ENCODE measurements at places on chromosomes 7 and 10.

DNA sequence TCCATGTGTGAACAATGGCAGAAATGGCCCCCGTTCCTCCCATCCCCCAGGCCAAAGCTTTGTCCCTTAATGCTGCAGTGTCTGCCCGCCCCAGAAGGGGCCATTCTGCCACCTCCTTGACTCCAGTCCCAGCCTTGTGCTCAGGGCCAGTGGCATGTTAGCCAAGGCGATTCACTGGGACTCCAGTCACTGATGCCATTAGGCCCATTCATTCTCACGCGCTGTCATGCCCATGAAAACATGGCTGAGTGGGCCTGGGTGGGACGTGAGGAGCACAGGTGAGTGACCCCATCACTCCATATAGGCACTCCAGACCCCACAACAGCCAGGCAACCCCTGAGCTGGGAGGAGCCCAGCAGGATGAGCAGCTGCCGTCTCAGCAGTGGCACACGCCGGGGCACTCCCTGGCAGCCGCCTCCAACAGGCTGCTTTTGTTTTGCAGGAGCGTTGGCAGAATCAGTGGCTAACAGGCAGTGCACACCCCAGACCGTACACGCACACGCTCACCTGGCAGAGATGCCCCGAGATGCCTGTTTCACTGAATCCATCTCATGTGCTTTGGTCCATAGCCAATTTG lies 79.5 kb downstream of the TCERG1L start:
- no peak for DNase-seq

DNA sequence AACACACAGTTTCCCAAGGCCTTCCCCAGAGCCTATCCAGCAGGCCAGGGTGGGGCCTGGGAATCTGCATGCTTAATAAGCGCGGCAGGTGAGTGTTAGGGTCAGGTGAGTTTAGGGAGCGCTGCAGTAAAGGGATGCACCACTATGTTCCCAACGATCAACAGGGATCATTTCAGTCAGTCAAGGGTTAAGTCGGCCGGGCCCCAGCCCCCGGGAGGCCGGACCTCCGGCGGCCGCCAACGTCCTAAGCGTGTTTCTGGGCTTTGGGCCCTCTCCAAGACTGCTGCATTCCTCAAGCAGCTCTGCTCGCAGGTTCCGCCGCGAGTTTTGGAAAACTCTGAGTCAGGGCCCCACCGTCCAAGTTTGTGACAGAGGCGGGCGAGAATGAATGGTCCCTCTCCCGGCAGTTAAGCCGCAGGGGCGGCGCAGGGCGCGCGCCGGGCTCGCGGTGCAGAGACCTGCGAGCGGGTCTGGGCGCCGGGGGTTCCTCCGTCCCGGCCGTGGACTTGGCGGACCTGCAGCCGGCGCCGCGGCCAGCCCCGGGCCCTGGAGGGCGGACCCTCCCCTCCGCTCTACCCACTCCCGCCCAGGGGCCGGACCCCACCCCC lies 81.6 kb downstream of the ARHGAP22 start:
- DNase-seq: no peak

GRCh38 chr7:92880212-92881090 lies 44.1 kb upstream of the CDK6 start:
- DNase-seq: no peak

DNA sequence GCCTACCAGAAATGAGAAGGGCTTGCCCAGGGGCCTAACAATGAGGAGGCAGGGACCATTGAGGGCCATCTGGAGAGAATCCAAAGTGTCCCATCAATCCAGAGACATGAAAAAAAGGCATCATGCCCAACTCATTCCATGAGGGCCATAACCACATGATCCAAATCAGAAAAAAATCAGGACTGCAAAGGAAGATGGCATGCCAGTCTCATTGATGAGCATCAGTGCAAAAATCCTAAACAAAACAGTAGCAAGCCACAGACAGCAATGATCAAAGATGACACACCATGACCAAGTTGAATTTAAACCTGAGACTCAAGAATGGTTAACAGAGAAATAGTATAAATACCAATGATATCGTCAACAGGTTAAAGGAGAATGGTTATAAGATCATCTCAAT lies 7.0 kb upstream of the CYP3A4 start:
- DNase-seq: no peak

DNA sequence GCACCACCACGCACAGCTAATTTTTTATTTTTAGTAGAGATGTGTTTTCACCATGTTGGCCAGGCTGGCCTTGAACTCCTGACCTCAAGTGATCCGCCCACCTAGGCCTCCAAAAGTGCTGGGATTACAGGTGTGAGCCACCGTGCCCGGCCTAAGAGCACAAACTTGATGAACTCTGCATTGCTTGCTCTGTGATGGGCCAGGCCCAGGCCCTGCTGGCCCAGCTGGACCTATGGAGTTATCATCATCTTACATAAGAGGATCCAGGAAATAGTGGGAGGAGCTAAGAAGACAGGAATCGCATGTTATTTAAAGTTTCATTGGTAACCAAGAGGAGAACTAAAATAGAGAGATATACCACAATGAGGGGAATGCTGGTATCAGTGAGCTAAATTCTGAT lies 86.9 kb downstream of the DAGLB start:
- DNase-seq: no peak

DNA sequence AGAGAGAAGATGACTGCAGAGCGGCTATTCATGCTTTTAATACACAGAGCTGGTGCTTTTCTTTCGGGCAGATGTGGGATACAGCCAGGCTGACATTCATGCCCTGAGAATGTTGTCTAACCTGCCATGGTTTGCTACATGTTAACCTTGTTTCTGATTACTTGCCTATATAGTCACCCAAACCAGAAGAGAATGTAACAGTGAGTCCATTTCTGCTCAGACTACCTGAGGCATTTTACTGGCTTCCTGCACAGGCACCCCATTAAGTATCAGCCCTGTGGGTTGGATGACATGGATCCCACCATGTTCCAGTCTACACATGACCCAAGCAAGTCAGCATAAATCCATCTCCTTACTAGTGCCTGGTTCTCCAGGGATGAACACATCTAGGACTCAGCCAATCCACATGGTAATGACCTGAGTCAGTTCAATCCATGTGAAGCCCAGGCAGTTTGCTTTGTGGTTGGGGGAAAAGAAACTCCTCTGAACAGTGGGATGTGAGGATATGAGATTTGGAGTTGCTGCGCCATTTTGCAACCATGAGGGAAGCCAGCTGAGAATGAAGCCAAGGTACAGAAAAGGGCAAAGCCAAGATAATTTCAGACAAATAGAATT lies 55.7 kb upstream of the MKX start:
- no peak for DNase-seq

DNA sequence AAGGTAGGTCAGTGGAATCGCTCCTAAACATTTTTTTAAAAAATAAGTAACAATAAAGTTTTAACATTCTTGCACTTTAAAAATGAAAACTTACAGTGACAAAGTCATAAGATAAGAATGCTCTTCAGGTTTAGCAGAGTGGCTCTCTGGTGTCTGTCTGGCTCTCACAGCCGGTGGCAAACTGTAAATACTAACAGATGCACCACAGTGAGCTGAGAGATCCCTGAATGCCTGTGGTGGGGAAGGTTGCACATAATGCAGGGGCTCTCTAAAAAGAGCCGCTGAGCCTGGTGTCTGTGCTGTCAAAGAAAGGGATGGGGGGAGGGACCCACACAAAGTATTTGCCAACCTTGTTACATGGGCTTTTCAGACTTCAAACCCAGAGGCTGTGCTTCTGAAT lies 498.3 kb downstream of the CCSER2 start:
- DNase-seq: no peak

GRCh38 chr10:44261710-44262455 lies 123.0 kb downstream of the CXCL12 start:
- no peak for DNase-seq

- no peak for DNase-seq
Measured at GRCh38 chr7:139860090-139860775, 31.2 kb downstream of the TBXAS1 start.

DNA sequence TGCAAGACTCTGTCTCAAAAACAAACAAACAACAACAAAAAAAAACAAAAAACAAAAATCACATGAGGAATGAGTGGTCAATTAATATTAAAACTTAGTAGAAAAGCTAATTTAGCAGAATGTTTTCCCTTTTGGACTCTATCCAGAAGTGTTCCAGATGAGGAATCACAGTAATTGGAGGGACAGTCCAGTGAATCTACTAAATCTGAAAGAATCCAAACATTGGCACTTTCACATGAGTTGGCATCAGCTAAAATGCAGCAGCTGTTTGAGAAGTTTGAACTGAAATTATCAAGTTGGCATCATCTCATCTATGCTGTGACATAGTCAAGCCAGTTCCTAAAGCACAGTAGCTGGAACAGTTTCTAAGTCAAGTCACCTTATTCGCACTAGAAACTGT lies 367.8 kb downstream of the PPP1R3A start:
- no peak for DNase-seq

DNA sequence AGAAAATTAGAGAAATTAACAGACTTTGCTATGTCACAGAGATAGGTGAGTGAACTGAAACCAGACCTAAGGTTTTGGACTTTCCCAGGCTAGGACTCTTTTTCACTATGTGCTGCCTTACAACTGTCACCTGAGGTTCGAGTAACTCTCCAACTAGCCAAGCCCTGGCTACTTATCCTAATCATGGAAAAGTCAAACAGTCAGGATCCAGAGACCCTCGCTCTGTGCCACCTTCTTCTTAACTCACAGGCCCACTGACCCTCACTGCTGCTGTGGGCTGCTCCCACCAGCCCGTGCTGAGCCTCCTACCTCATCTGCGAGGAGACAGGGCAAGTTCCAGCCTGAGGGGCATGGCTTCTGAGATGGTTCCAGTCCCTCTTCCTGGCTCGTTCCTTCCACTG lies 211.4 kb upstream of the KLF14 start:
- DNase-seq: no peak

DNA sequence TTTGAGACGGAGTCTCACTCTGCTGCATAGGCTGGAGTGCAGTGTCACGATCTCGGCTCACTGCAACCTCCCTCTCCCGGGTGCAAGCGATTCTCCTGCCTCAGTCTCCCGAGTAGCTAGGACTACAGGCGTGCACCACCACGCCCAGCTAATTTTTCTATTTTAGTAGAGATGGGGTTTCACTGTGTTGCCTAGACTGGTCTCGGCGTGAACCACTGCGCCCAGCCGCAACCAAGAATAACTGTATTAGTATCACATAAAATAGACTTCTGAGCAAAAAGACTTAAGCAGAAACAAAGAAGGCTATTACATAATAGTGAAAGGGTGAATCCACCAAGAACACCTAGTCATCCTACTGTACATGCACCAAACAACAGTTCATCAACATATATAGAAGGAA lies 67.6 kb upstream of the TFEC start:
- DNase-seq: no peak
